OCI-M1 (cell line): ENCODE measurements at places on chromosomes 5 and 9.
A peak's percentile ranks its signal among the peaks of the same experiment; 100 is the strongest.

- no peak for DNase-seq
These were observed 58.4 kb downstream of the DAPK1 start for GRCh38 chr9:87556039-87556438.

DNA sequence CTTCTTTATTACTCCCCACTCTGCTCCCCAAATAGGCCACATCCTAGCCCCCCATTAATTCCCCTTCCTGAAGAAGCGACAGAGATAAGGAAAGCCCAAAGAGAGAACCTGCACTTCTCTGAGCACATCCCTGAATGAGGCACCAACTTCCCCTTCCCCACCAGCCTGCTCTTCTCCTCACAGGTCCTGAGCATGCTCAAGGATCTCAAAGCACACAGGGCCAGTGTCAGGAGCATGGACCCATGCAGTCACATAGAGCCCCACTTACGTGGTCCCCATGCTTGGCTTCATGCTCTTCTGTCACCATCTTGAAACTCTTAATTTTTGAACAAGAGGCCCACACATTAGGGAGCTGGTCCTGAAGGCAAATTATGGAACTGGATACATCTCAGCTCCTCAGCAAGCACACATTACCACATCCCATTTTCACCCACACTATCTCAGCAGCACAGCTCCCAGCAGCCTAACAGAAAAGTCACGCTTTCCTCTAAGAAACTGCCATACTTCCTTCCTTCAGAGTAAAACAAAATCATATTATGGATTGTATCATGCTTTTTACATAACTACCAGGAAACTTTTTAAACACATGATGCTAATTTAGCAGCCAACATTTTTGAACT is 99.8 kb downstream of the NFIB start:
- peak; percentile 79 for DNase-seq

DNA sequence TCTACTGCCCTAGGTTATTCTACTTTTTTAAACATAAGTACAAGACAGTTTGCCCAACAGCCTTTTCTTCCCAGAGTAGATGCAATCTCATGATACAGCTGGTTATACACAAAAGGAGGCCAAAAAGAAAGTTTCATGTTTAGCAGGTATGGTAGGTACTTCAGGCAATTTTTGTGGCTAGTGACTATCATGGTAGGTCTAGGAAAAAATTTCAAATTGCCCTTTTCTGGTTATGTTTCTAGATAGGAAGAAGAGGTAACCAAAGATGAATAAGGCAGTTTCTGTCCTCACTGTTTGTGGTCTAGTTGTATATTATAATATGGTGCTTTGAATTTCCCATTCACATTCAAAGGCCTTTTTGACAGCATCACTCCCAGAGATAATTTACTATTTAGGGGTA is 19.7 kb downstream of the MEGF9 start:
- no peak for DNase-seq

GRCh38 chr5:150066901-150067396 is 19.4 kb downstream of the CSF1R start:
- DNase-seq = no peak

DNA sequence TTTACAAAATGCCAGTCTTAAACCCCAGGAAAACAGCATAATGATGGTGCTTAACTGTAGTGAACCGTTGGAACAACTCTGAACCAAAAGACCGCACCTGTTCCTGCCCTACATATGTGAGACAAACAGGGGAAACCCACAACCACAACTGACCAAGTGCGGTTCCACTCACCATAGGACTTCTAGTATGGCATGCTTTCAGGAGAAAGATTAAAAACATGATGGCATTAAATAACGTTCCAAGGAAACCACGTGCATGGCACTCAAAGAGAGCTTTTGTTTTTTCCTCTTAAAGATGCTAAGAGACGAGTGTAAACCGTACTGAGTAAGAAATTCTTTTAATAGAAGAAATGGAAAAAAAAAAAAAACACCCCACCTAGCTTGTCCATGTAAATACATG is 119.8 kb downstream of the SSBP2 start:
- DNase-seq = no peak

GRCh38 chr5:90590-91547 is 1.1 kb upstream of the PLEKHG4B start:
- DNase-seq = no peak

- no peak for DNase-seq
These were observed 2174.1 kb upstream of the WWC1 start for GRCh38 chr5:166117072-166118066.

- no peak for DNase-seq
These were observed 98.2 kb downstream of the OXCT1 start for GRCh38 chr5:41772056-41772455.

DNA sequence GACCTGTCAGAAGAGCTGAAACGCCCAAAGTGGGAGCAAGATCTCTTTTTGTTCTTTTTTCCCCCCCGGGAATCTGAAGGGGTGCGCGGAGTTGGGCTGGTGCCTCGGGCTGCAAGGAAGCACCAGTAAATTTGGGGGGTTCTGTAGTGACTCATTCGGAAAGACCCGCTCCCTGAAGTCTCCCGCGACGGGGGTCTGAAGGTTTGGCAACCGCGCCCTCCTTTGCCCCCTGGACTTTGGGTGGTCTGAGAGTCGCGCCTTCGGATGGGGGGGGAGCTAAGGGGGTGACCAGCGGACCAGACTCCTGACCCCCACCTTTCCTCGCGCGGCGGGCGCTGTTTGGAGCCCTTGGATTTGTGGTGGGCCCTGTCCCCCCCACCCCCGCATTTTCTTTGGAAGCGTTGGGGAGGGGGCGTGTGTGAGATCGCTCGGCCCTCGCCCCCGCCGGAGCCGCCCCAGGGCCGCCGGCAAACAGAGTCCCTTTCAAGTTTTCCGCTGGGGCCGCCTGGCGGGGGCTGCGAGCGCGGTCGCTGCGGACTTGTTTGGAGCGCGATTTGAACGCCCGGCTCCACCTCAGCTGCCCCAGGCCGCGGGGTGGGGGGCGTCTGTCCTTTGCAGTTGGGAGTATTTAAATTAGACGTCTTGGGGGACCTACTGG is 2.0 kb downstream of the CXXC5 start:
- peak; percentile 49 for DNase-seq

- no peak for DNase-seq
These were observed 468.9 kb downstream of the DTWD2 start for GRCh38 chr5:118519466-118519865.

DNA sequence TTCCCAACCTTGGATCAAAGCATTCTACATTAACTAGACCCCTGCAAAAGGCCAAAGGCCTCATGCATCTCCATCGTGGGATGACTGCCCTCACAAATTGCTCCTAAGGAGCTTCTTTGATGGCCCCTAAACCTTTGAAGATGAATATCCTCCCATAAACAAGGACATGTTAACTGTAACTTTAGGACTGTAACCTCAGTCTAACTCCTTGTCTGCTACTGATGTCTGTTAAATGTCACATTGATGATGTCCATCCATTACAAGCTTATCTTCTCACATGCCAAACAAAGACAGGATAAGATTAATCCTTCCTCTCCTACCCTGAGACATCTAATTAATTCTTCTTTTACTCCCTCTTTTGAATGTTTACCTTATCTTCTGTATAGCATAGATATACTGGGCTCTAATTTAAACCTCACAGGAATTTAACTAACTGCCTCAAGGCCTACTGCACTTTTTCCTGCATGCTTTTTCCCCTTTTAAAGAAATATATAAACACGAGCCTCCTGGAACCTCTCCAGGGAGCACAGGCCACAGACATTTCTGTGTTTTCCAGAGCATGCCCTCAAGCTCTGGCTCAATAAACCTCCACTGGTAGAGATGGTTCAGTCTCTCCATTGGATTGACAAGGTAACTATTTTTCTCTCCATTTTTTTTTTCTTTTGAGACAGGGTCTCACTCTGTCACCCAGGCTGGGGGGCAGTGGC is 90.6 kb upstream of the SLC25A48 start:
- peak; percentile 5 for DNase-seq

DNA sequence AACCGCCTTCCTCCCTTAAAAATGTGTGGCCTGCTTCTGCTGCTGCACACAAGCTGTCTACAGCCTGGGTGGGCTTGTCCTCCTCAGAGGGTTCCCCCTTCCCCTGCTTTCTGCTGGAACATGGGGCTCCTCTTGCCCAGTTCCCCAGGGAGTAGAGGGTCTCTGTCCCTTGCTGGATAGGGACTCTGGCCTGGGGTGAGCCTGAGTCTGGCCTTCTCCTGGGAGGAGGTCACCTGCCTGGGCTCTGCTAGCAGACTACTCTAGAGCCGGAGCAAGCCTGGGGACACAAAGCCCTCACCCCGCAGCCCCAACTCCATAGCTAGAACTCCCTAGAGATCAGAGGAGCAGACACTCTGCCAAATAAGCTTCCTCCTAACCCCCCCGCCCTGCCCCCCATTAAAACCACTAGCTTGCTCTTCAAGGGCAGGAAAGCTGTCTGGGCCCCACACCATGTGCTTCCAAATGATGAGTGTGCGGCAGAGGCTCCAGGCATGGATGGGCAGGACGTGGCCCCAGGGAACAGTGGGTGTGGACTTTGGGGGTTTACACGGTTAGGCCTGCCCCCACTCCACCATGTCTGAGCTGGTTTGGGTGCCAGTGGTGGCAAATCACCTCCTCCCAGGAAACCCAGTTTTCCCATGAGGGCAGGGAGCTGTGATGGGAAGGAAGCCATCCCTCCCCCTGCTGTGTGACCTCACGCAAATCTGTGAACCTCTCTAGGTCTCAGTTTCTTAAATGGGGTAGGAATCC is 10.0 kb downstream of the TCF7 start:
- DNase-seq = no peak

DNA sequence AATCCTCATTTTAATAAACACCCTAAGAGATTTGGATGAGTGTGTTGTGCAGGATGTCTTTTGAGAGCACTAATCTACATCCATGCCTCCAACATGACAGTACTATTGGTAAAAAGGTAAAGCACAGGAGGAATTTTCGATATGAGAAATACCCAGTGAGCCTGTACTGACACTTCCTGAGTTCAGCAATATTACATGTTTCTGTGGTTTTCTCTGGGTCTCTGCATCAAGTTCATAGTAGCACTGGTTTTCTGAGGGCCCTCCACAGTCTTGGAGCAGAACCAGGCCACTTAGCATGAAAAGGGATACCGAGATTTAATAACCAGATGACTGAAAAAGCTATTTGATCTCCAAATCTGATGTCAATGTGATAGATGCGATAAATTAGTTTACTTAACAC is 524.1 kb downstream of the TMEM38B start:
- DNase-seq = no peak

DNA sequence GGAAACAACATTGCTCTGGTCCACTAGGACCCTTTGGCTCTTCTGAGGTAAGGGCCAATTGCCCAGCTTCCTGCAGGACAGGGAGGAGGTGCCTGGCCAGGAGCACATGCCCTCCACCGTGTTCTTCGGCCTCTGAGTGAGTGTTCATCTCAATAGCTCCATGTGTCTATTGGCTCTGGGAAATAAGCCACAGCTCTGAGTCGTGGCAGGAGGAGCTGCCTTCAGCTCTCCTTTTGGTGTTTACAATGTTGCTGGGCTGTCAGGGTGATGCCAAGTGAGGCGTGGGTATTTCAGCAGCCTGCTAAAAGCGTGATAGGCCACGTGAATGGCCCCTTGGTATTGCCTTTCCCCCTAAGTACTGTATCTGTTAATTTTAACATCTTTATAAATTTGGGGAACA is 26.6 kb downstream of the GADD45G start:
- DNase-seq = no peak

GRCh38 chr9:85004818-85005413 is 335.4 kb downstream of the NTRK2 start:
- DNase-seq = no peak

DNA sequence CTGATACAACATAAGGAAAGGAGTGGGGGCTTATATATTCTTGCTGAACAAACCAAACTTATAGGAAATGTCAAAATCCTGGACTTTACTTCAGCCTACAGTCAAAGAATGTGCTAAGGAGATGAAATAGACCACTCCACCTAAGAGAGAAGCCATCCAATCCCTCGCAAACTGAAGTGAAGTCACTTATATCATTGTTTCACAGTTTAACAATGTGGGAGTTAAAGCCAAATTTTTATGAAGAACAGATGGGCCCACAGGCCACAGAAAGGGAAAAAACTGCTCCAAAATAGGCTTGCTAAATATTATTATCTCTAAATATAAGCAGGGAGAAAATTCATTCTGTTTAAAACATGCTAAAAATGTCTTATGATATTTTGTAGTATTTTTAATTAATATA is 233.3 kb downstream of the GAS1 start:
- no peak for DNase-seq

DNA sequence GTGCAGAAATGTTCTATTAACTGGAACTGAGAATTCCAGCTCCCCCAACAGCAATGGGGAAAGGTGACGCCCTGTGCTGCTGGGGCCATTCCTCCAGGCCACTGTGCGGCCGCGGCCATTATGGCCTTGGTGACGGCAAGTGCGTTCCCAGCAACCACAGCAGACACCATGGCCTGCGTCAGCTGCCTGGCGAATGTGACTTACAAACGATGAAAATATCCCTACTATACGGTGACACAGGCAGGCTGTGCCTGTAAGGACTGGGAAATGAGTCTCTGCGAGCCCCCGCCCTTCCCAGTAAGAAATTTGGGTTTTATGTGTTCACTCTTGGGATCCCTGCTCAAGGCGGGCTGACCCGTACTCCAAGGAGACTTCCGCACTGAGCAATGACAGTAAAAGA is 20.6 kb downstream of the CLPTM1L start:
- DNase-seq = no peak

DNA sequence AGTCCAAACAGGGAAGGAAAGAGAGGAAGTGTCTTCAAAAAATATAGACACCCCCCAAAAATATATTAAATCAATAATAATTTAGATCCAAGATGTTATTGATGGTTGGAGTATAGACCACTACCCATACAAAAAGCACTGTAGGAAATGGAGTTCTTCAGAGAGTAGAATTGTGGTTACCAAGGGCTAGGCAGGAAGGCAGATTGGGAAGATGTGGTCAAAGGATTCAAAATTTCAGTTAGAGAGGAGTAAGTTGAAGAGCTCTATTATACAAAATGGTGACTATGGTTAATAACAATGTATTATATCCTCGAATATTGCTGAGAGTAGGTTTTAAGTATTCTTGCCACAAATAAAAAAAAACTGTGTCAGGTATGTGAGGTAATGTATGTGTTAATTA is 149.4 kb downstream of the CWC27 start:
- DNase-seq = no peak

GRCh38 chr9:76567086-76567485 is 108.1 kb downstream of the GCNT1 start:
- no peak for DNase-seq

GRCh38 chr5:16137177-16137576 is 42.4 kb downstream of the MARCHF11 start:
- no peak for DNase-seq

DNA sequence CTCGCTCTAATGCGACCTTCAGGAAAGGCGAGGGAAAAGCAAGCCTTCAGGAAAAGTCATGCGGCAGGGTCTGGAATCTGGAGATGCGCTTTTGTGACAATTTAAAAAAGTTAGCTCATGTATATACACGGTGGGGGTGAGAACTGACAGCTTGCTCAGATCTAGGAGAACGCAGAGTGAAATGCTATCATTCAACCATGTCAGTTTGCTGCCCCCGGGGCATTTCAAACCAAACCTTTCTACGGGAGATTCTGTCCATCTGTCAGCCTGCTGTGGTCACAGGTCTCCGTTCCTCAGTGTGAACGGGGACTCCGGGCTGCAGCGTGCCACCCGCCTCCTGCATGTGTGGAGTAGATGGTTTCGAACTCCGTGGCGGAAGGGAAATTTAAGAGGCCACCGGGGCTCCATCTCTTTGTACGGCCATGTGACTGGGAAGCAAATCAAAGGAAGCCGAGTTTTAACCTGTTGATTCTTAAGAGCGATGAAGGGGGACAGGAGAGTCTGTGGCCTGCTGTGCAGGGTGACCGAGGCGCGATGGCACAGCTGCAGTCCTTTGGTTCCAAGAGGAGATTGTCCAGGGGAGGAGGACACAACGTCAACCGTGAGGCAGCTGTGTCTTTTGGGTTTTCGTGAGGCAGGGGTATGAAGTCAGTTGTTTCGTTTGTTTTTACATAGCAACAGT is 45.9 kb downstream of the OTULIN start:
- DNase-seq = no peak
